NCI-H1694 (cell line): ENCODE measurements at places on chromosomes 5 and 9.

DNA sequence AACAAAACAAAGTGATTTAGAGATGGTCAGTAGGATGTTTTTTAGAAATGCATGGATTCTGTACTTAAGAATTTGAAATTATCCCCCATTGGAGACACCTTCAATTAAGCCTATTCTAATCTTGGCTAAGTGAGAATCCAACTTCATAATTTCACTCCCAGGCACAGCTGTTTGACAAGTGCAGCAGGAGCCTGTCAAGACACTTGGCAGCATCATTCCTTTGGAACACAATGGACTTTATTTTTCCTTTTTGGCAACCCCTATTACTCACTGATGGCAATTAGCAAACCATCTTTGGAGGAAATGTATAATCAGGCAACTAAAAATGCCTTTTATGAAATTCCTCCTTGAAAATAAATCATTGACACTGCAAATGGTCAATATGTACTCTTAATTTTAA, 194.7 kb downstream of the GLIS3 start:
- DNase-seq: no peak

- DNase-seq: no peak
Observed at GRCh38 chr5:59665086-59665831, 228.3 kb downstream of the PDE4D start.

DNA sequence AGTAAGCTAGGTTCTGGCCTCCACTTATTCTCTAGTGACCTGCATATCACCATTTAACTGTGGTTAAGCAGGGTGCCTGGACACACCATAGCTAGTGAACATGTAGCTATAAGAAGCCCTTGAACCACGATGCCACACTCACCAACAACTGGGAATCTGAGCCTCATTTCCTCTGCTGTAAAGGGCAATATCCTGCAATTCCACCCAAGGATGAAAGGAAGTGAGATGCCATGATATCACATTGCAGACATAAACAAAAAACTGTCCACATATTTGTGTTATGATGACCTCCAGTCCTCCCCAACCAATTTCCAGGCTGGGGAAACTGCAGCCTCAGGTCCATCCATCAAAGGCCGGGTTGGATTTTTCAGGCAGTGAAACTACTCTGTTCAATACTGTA, 10.4 kb downstream of the TNIP1 start:
- no peak for DNase-seq

- DNase-seq: no peak
Observed at GRCh38 chr9:91295357-91295756, 66.4 kb downstream of the AUH start.

- no peak for DNase-seq
Observed at GRCh38 chr9:2253636-2254580, 238.8 kb downstream of the SMARCA2 start.

DNA sequence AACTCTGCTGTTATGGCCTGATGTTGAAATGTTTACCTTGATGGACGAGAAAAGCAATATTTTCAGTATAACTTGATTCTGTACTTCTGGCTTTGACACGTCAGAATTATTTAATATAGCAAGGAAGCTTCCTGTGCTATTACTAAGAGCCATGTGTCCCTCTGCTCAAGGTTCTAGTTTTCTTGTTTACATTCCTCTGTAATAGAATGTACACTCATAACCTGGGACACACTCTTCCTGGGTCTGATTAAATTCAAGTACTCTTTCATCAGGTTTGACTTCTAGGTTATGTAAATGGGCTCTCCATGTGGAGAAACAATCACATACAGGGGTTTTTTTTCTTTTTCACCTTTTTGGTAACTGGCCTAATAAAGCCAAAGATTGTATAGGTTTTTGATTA, 33.1 kb downstream of the GTF3C4 start:
- no peak for DNase-seq

DNA sequence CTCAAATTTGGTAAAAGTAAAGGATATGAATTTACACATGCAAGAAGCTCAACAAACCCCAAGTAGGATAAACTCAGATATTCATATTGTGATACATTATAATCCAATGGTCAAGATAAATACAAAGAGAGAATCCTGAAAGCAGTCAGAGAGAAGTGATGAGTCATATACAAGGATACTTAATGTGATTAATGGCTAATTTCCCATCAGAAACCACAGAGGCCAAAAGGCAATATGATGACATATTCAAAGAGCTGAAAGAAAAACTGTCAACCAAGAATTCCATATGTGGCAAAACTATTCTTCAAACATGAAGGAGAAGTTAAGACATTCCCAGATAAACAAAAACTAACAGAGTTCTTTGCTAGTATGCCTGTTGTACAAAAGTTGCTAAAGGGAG, 19.5 kb upstream of the IRF1 start:
- DNase-seq: no peak

GRCh38 chr9:73219985-73220626, 68.4 kb downstream of the ANXA1 start:
- DNase-seq: no peak

- DNase-seq: no peak
Observed at GRCh38 chr9:89471390-89471789, 26.5 kb downstream of the SEMA4D start.

- no peak for DNase-seq
Observed at GRCh38 chr9:120761006-120761405, 32.2 kb downstream of the FBXW2 start.

GRCh38 chr5:97118261-97119006, 24.0 kb downstream of the LIX1 start:
- DNase-seq: no peak

- DNase-seq: no peak
Observed at GRCh38 chr9:91403665-91404543, 19.7 kb downstream of the NFIL3 start.

DNA sequence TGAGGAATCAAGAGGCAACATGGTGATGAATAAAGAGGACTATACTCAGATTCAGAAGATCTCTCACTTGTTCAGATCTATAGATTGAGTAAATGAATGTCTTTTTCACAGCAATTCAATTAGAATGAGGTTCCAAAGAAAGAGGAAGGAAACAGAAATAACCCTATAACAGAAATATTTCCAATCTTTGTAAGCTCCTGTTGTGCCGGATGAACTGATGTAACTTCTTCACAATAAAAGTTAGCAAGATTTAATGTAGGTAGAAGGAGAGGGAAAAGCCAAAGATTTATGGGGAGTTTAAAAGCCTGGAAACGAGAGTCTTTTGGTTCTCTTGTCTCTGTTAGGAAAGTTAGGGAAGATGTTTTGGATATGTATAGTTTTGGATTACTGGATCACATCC, 92.1 kb downstream of the PBX3 start:
- no peak for DNase-seq

DNA sequence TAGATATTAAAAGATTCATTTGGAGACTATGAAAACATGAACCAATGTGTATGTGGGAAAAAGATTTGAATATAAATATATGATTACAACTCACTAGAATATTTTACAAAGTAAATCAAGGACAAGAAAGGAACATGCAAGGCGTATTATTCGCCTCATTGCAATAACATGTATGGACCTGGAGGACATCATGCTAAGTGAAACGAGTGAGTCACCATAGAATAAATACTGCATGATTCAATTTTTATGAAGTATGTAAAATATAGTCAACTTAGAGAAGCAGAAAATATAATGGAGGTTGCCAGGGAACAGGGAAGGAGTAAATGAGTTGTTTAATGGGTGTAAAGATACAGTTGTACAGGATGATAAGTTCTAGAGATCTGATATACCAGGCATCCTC, 4.9 kb downstream of the TXNDC8 start:
- DNase-seq: no peak
